ENCODE measurements at places on chromosomes 16 and 17.

- no peak for DNase-seq
Measured at GRCh38 chr17:45823598-45823997, 21.1 kb upstream of the SPPL2C start.

DNA sequence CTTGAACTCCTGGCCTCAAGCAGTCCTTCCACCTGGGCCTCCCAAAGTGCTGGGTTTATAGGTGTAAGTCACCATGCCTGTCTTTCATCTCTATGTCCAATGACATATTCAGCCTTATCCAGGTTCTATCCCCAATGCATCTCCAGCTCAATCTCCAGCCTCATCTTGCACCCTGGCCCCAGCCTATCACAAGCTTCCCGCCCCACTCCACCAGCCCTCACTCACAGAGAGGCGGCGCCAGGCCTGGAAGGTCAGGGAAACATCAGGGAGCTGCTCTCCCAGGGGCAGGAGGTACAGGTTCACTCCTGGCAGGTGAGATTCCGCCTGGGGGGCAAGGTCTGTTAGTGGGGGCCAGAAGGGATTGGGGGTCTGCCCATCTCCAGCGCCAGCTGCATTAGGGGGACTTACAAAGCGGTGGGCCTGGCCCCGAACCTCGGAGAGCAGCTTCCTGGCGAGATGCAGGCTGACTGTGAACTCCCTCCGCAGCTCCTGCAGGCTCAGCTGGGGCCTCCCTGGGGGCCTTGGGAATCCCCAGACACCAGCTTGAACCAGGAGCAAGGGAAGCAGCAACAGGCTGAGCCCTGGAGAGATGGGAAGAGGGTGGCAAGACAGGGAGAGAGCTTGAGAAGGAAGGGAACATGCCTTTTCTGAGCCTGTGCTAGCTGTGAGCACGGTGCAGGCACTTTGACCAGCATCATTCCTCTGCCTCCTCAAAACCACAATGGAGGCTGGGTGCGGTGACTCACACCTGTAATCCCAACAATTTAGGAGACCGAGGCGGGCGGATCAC is 3.0 kb downstream of the IL27 start:
- DNase-seq: no peak

- no peak for DNase-seq
Measured at GRCh38 chr17:79188048-79188447, 113.4 kb downstream of the ENGASE start.

GRCh38 chr17:45740553-45741330 is 43.4 kb upstream of the CRHR1 start:
- no peak for DNase-seq

DNA sequence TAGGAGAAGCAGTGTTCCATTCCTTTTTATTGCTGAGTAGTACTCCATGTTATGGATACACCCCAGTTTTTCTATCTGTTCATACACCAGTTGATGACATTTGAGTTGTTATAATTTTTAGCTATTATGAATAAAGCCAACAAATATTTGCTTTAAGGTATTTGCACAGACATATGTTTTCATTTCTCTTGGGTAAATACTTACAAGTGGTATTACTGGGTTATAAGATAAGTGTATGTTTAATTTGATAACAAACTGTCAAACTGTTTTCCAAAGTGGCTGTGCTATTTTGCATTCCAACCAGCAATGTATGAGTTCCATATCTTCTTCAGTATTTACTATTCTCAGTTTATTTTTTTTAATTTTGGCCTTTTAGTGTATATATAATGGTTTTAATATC is 27.7 kb upstream of the GFOD2 start:
- no peak for DNase-seq

DNA sequence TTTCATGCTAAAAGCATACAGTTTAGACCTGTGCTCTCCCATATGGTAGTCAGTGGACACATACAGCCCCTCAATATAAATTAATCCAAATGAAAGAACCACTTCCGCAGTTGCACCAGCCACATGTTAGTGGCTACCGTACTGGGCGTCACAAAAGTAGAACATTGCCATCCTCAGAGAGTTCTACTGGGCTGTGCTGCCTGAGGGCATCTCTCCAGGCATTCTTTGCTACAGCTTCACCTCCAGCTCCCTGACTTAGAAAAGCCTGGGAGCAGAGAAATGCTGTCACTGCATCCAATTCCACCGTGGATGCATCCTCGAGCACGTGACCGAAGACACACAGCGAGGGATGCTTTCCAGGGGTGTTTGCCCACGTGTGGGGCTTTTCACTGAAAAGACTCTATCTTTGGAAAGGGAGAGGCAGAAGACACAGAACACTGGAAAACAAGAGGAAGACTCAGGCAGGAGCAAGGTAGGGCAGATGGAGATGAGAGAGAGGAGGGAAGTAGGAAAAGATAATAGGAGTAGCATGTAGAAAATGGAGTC is 86.4 kb downstream of the GAS7 start:
- DNase-seq: no peak

DNA sequence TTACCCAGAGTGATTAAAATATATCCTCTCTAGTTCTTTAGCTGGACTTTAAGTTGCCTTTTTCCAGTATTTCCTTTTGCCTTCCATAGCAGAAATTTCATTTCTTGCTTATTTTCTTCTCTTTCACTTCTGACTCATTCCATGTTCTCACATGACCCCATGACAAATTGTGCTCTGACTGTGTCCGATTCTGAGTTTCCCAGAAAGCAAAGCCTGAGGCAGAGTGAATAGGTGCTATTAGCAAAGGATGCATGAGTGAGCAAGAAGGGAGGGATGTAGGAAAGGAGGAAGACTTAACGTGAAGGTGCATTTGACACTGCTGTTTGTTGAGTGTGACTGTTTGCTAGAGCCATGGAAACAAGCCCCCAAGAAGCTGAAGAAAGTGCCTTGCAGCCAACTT is 82.6 kb upstream of the CNTNAP4 start:
- DNase-seq: no peak

GRCh38 chr16:67961551-67961957 is 6.9 kb downstream of the SLC12A4 start:
- DNase-seq: no peak

- DNase-seq: no peak
Measured at GRCh38 chr16:1366712-1367299, 15.1 kb downstream of the GNPTG start.

GRCh38 chr17:17684906-17685774 is 3.9 kb downstream of the RAI1 start:
- DNase-seq: no peak

- no peak for DNase-seq
Measured at GRCh38 chr17:40515491-40516041, 14.1 kb upstream of the TNS4 start.

DNA sequence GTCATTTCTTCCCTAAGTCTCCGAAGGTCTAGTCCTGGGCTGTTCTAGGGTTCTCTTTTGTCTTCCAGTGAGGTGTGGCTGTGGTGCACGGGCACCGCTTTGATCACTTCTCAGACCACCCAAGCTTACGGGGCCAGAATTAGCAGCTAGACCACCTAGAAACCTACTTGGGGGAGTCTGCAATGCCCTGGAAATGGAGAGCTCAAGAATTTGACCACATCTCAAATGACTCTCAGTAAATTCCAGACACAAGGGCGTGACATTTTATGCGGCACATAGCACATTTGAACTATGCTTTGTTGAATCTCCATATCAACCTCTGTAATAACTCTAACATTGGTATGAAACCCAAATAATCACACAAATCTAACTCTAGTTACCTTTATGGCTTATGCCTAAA is 24.9 kb downstream of the TRIM16 start:
- no peak for DNase-seq

DNA sequence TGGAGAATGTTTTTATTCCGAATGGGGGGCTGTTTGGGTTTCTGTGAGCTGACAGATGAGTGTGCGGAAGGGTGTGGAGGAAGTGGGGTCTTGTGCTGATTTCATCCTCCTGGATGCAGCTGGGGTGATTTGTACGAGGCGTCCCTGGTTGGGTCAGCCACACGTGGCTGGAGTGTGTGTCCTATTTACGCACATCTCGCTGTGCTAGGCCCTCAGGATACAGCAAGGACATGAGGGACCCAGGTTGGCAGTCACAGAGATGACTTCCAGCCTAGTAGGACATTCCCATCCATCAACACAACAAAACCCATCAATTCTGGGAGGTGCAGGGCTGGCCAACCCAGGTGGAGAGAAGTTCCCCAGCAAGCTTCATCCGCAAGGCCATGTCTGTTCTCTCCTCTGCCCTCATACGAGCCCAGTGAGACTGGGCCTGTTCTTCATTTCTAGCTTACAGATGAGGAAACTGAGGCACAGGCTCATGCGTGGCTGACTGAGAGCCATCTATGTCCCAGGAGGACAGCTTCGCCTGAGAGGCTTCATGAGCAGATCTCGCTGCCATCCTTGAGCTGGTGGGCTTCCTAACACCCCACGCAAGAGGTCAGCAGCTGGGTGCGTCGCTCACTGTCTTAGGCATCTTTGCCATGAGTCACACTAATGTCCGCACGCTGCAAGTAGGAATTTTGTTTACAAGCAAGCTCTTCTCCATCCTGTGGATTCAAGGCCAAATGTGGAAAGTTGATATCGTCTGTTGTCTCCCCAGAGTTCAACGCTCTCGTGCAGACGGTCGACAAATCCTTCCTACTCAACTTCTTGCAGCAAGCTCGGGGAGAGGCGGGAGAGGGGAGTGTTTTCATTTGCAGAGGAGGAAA is 24.4 kb downstream of the IRF8 start:
- no peak for DNase-seq

- DNase-seq: no peak
Measured at GRCh38 chr17:17778308-17779014, 58.3 kb downstream of the SREBF1 start.

GRCh38 chr16:2786061-2786825 is 1.1 kb downstream of the PRSS33 start:
- no peak for DNase-seq

GRCh38 chr17:13601776-13602551 is at the start of gene HS3ST3A1:
Gene HS3ST3A1 (minus strand): TSS chr17:13601929. CDS start chr17:13601129, 800 bp downstream.
- no peak for DNase-seq

DNA sequence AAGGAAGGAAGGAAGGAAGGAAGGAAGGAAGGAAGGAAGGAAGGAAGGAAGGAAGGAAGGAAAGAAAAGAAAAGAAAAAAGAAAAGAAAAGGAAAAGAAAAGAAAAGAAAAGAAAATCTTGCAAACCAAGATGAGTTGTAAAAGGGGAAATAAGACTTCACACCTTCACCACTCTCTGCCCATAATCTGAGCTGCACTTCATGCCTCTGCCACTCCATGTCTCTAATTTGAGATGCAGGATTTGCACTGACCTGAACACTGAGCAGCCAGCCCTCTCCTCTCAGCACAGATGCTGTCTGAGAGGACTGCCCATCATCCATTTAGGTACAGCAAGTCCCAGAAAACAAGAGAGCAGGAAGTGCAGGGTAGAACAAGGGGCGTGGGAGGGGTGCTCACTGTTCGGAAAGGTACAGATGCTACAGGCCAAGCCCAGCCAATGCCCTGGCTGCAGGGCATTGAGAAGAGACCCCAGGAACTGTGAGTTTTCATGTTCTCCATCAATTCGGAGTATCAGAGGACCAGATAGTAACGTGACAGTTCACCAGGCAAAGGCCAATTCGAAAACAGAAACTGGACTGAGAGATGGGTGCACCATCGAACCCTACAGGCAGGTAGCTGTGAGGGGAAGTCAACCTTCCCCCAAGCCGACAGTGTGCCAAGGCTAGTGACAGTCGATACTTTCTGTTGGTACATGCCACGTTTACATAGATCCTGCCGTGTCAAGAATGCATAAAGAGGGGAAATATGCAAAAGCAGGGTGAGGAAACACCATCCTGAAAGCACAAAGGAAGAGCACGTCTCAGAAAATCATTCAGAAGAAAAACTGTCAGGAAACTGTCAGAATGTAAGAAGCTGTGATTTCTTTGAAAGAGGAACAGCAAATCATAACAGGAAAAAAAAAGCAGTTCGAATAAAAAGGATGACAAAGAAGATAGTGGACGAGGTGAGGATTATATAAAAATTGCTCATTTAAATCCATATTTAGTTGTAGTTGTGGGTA is 142.0 kb upstream of the RCVRN start:
- DNase-seq: no peak

DNA sequence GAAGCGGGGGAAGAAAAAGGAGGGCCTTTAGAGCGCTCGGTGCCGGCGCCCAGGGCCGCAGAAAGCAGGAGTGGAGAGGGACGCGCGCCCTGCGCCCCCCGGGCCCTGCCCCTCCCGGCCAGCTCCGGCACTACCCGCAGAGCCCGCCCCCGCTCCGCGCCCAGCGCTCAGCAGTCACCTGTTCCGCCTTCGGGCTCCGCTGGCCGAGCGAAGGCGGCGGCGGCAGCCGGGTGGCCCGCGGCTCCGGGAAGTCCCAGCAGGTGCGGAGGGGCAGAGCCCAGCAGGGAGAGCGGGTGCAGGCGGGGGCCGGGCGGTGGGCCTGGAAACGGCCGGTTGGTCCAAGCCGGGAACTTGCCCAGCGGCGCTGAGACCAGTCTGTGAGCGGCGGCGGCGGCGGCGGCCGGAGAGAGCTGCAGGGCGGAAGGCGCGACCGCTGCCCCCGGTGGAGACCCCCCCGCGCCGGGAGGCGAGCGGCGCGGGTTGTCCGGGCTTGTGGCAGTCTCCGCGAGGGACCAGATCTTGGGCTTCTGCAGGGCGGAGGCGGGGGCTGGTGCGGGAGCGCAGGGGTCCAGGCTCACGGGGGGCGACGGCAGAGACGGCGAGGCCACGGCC is 2.2 kb downstream of the IRX3 start:
- no peak for DNase-seq

DNA sequence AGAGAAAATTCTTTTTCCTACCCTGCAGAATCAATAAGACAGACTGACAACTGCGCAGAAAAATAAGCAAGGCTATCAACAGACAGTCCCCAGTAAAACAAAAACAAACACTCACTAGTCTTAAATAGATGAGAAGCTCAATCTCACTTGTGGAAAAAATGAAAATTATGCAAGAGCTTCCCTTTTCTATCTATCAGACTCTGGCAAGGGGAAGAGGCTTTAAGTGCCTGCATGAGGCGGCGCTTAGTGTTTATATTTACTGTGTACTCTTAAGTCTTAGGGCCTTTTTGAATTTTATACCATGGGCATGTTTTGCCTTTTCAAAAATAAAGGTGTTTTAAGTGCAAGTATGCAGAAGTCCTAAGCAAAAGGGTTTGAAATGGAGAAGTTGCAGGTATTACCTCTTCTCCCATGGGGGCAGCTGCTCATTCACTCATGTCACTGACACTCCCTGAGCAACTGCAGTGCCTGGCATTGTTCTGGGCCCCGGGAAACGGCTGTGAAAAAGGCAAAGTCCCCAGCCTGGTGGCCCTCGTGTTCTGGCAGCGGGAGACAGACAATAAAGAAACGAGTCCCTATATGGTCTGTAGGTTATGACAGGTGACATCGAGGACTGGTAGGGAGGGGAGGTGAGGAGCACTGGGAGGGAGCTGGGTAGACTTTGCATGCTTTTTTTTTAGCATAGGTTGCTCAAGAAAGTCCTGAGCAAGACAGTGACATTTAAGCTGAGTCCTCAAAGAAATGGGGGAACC is 35.2 kb downstream of the HSBP1 start:
- no peak for DNase-seq

DNA sequence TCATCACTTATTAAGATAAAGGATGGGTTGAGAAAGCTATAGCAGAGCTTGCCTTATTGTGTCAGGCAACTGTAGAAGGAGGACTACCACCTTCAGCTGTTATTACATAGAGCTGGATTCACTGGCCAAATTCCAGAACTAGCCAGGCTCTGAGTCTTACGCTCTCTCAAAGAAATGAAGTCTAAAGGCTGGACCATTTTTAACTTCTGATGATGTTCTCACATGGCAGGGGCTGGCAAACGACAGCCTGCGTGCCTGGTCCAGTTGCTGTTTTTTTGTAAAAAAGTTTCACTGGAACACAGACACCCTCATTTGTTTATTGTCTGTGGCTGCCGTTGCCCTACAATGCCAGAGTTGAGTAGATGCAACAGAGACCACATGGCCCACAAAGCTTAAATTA is 21.2 kb downstream of the TRAF4 start:
- no peak for DNase-seq

Measured in NCI-H1694 (cell line).